CMK (cell line): ENCODE measurements at places on chromosomes 2 and 18.

DNA sequence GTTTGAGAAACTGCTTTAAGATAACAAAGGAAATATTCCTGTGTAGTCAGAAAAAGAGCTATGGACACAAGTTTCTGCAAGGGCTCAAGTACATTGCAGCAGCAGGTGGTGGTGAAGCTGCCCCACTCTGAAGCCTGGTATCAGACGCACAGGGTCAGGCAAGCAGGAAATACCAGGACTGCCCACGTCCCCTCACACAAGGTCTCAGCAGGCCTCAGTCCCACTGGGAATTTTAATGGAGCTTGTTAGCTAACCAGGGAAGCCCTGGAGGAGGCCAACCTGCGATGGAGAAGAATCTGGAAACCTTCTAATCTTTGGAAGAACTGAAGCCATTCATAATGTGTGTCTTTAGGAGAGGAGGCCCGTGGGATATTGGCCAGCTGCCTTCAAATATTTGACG lies 168.3 kb downstream of the UXS1 start:
- DNase-seq = no peak

DNA sequence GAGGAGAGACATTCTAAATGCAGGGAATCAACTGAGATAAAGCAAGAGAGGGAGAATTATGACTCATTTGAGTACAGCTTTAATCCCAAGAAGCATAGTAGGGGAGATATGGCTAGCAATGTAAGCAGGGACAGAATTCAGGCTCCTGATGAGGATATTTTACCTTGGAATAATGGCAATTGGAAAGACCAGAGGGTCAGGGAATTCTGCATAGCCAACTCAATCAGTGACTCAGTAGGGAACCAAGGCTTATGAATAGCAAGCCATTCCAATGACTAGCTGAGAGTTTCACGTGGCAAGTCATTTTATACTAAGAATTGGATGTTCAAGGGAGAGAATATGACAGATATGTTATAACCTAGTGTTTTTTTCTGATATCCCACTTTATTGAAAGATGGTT lies 563.8 kb upstream of the NETO1 start:
- DNase-seq = no peak

DNA sequence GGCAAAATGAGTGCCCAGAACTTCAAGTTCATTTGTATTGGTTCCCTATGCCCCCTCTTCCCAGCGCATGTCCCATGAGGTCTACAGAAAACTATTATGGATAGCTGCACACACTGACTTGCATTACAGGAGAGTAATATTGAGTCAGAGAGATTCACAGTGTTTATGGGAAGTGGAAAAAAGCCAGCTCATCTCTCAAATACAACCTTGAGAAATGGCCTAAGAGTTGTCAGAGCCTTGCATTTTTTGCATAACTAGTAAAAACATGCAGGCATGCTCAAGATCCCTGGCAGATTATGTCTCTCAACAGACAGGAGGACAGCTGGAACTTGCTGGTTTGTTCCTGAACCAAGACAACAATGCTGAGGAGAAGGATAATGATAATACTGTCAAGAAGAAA lies 1292.8 kb downstream of the DSC3 start:
- DNase-seq = no peak

GRCh38 chr2:150230616-150231015 lies 256.9 kb downstream of the RND3 start:
- DNase-seq = no peak

DNA sequence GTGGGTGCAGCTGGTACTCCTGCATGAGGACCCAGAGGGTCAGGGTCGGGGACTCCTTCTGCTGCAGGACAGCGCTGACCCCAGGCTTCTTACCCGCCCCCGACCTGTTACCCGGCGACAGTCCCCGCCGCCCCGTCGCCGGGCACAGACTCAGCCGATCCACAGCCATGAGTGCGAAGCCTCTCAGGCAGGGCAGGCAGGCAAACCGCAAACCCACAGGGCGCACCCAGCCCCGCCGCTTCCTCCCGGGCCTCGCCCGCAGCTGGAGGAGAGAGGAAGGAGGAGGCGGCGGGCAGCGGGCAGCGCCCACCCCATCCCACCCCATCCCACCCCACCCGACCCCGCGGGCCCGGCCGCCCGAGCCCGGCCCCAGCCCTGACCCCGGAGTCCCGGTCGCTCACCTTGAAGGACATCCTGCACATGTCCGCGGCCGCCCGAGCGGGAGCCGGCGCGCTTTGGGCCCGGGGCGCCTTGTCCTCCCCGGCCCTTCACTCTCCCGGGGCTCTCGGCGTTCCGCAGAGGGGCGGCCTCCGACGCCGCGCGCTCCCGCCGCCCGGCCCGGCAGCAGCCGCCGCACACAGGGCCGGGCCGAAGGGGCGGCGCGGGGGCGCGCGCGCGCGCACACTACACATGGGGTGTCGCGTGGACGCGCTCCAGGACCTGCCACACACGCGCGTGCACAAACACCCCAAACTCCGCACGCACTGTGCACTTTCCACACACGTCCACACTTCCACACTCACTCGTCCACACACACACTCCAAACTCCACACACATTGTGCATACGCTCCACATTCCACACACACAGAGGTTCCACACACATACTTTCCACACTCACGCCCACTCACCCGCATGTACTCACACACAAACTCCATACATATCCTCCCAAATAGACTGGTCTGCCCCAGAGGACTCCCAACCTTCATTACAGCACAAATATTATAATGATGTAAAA lies at the start of gene ANKRD29:
TSS of gene ANKRD29 (minus strand) at position 603 of the 955 bp plus-strand sequence. CDS start at position 422, 181 bp downstream.
- DNase-seq = no peak

- DNase-seq = no peak
Measured at GRCh38 chr2:85199698-85200097, 66.5 kb downstream of the TCF7L1 start.

- no peak for DNase-seq
Measured at GRCh38 chr2:220006152-220006621, 378.8 kb downstream of the SLC4A3 start.

DNA sequence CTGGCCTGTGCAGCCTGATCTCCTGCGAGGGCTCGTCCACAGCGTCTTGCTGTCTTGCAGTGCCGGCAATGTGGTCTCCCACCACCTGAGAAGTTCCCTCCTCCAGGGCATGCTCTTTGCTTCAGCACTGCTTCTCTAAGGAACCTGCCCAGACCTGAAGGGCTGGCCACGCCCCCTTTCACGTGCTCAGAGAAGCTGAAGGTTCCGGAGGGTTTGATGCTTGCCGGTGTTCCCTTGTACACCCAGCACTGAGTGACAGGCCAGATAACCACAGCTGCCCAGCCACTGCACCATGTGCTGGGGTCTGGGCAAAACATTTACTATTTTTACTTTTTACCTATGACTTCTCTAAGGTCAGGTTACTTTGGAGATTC lies 1.7 kb upstream of the POLR2D start:
- no peak for DNase-seq

GRCh38 chr18:12420821-12421421 lies 13.2 kb downstream of the PRELID3A start:
- no peak for DNase-seq

- no peak for DNase-seq
Measured at GRCh38 chr2:151792589-151792988, 35.6 kb downstream of the ARL5A start.

- DNase-seq = no peak
Measured at GRCh38 chr18:49652881-49653724, 91.2 kb downstream of the LIPG start.

DNA sequence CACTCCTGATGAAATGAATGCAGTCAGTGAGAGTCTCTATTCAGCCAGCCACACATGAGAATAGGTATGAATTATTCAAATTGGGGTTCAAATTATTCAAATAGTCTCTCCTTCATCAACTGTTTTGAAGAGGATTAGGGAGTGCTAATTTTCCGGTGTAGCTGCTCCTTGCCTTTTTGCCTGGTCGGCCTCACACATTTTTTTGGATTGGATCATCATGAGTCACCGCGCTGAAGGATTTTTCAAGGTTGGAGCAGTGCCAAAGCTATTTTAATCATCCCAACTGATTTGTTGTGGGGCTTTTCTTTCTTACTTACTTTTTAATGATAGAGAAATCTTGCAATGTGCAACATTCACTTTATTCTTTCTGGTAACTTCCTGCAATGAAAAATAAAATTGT lies 2.4 kb upstream of the DTNA start:
- DNase-seq = no peak

DNA sequence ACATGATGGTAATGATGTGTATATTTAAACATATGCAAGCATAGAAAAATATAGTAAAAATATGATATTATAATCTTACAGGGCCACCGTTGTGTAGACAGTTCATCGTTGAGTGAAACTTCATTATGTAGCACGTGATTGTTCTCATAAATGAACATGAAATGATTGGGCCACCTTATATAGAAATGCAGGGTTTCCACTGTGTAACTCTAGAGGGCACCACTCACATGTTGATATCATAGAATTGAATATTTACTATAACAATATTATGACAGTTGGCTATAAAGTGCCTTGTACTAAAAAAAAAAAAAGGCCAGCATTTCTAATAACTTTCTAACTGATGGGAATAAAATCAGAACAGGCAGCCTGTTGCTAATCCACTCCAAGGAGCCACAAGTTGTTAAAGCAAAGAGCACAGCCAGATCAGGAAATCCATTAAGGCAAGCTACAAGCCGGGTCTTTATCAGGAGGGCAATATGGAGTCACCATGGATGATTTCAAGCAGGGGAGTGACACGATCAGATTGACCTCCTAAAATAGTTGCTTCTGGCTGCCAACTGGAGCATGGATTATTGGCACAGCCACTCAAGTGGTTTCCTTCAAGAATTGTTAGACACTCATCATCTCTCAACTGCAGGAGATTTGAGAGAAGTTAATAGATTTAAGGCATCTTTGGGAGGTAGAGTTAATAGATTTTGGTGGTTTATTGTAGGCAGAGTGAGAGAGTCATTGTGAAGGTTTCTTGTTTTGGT lies 16.7 kb downstream of the IL1F10 start:
- DNase-seq = no peak

DNA sequence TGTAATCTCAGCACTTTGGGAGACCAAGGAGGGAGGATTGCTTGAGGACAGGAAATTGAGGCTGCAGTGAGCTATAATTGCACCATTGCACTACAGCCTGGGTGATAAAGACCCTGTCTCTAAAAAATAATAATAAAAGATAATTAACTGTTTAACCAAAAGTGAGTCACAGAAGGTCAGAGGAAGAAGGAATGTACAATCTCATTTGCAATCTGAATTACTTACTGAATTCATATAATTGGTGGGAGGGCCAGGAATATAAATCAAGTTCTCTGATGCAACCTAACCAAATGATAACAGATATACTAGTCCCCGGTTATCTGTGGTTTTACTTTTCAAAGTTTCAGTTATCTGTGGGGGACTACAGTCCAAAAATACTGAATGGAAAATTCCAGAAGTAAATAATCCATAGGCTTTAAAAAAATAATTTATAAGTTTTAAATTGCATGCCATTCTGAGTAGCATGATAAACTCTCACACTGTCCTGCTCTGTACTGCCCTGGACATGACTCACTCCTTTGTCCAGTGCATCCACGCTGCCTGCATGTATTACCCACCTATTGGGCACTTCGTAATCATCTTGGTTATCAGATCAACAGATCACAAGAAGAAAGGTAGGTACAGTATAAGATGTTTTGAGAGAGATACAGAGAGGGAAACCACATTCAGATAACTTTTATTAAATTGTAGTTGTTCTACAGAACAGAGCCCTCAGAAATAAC lies 12.8 kb upstream of the MATN3 start:
- no peak for DNase-seq

- DNase-seq = no peak
Measured at GRCh38 chr2:192741889-192742288, 547.2 kb upstream of the TMEFF2 start.
